HFFc6 (cell line): ENCODE measurements at places on chromosomes 16 and 17. TPM values are rescaled to one million over a fixed set of nuclear protein-coding genes. Genes with fewer than 3 reads are reported as not detected.

The SLFN14 gene
- total RNA-seq: not detected in 3 replicates

DNA sequence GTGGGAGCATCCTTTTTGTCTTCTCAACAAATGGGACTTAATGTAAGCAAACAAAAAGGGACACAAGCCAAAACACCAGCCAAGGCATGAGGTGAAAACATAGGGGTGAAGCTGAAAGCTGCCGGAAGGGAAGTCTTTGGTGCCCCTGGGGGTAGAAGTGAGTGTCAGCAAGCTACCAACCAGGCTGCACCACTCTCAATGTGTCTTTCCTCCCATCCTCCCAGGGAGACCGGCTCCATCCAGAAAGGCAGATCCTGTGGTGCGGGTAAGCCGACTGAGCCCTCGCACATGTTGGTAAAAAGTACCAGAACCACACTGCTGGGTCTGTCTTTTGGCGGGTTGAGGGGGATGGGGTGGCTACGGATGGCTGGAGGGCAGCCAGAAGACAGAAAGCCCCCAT, 52.0 kb upstream of the SREBF1 start:
- no peak for DNase-seq

DNA sequence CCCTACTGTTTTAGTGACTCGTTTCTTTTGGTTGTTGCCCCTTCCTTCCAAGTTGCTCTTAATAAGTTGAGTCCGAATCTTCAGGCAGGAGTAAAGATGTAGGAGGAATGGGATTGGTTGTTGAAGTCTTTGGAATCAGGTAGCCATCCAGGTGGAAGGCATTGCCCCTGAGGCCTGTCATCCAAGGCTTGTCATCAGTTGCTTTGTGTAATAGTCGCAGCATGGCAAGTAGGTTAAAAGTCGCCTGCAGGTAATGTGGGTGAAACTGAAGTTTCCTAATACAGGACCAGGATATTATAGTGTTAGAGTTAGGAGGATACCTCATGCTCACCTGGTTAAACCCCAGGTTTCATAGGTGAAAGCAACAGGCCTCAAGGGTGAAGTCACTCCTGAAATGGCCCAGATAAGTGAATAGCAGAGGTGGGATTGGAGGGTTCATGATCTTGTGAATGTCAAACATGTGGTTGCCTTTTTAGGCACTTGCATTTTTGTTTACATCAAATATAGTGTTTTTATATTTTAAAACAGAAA, 934 bp downstream of the PCTP start:
- DNase-seq: no peak

GRCh38 chr17:12078791-12079190, 58.1 kb downstream of the MAP2K4 start:
- DNase-seq: peak; percentile 64

DNA sequence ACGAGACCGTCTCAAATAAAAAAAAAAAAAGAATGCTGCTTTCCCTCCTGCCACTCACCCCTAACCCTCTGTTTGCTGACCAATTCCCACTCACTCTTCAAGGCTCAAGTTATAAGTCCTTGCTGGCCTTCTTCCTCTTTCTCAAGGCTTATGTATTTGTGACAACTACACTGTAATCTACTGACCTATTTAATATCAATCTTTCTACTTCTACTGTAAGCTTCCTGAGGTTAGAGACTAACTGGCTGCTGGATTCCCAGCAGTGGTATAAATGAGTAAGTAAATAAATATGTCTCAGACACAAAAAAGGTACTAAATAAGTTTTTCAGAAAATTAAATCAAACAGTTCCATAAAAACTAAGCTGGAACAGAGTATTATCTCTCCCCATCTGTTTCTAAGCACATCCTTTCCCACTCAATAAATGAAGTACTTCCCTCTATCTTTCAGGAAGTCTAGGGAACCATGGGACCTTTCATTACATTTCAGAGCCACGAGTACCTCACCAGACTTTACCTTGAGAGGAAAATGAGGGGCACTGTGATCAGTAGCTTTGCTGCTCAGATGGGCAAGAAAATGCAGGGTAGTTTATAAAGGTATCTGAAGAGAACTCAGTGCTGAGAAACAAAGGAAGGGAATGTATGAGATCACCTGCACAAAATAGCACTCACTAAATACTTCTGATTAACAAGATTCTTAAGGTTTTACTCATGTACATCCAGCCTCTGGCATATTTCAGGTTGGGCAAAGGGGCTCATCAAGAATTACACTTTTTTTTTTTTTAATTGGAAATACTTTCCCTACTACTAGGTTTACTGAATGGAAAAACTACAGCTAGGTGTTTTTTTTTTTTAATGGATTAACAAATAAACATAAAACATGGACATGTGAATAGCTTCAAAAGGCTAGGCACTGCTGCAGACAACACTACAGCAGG, 10.8 kb downstream of the SSH2 start:
- DNase-seq: peak; percentile 24

The CDYL2 gene
- total RNA-seq: 14.0 to 22.5 TPM (median 15.1 TPM) in 3 replicates

GRCh38 chr17:82065193-82065637, 389 bp downstream of the DUS1L start:
- no peak for DNase-seq

- no peak for DNase-seq
Observed at GRCh38 chr17:67562005-67562404, 155.7 kb upstream of the NOL11 start.

The PIPOX gene
- total RNA-seq: 0.39 to 1.0 TPM (median 0.86 TPM) in 3 replicates

DNA sequence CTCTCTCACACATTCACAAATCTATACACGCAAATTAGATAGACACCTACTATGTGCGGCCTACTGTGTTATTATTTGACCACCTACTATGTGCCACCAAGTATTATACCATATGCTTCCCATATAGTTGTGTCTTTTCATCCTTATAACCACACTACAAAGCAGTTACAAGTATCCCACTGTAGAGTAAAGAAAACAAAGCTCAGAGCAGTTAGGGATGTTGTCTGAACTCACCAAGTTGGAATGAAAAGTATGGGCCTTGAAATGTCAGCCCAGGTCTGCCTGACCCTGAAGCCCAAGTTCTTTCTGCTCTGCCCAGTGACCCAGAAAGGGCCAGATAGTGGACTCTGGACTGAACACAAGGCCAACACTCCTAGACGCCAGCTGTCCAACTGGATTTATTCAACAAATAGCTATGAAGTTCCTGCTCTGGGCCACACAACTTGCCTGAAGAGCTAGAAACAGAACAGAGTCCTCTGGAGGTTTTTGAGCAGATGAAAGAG, 8.5 kb downstream of the KRT37 start:
- DNase-seq: peak; percentile 62

DNA sequence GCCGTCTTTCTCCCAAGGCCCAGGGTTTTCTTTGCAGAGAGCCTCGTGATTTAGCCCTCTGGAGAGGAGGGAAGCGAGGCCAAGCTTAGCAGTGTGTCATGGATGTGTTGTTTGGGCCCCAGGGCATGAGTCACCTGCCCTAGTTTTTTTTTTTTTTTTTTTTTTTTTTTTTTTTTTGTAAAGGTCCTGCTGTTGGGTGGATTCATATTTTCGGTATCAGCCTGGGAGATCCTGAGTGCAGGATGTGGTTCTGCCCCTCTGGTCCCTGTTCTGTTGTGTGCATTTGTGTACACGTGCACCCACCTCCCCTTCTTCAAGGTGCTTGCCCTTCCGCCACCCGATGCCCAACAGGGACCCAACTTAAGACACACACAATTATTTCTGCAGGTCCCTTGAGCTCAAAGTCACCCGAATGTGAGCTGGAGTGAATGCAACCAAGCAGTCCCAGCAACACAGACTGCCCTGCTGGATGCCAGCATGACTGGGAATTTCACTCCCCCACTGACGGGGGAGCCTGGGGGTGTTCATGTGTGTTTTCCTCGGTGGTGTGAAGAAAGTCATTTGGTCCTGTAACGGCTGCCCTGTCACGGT, 265.8 kb upstream of the TNRC6C start:
- DNase-seq: peak; percentile 12

GRCh38 chr16:51526621-51527020, 375.6 kb upstream of the SALL1 start:
- DNase-seq: no peak

GRCh38 chr17:71764505-71764904, 356.3 kb upstream of the SOX9 start:
- DNase-seq: no peak

- DNase-seq: no peak
Observed at GRCh38 chr17:7704601-7705268, at the start of gene EFNB3. Gene EFNB3 (plus strand): TSS chr17:7705202. CDS start chr17:7705599, 397 bp downstream.

GRCh38 chr17:44086364-44087311, 16.1 kb downstream of the G6PC3 start:
- peak; percentile 94 for DNase-seq

GRCh38 chr17:19284005-19284959, 47.1 kb downstream of the EPN2 start:
- no peak for DNase-seq

The SEPTIN12 gene
- total RNA-seq: not detected in 2 replicates

The WFIKKN2 gene
- total RNA-seq: not detected in 3 replicates

GRCh38 chr17:8954339-8954738, 11.2 kb downstream of the PIK3R5 start:
- DNase-seq: no peak

The MAPT gene
- total RNA-seq: 0.13 to 0.57 TPM (median 0.43 TPM) in 3 replicates

GRCh38 chr17:9016941-9017552, 4.3 kb upstream of the NTN1 start:
- no peak for DNase-seq

The CD300H gene
- not detected in 3 replicates for total RNA-seq

The CCDC92B gene
- not detected in 3 replicates for total RNA-seq

GRCh38 chr16:73183611-73184092, 135.7 kb upstream of the ZFHX3 start:
- no peak for DNase-seq

DNA sequence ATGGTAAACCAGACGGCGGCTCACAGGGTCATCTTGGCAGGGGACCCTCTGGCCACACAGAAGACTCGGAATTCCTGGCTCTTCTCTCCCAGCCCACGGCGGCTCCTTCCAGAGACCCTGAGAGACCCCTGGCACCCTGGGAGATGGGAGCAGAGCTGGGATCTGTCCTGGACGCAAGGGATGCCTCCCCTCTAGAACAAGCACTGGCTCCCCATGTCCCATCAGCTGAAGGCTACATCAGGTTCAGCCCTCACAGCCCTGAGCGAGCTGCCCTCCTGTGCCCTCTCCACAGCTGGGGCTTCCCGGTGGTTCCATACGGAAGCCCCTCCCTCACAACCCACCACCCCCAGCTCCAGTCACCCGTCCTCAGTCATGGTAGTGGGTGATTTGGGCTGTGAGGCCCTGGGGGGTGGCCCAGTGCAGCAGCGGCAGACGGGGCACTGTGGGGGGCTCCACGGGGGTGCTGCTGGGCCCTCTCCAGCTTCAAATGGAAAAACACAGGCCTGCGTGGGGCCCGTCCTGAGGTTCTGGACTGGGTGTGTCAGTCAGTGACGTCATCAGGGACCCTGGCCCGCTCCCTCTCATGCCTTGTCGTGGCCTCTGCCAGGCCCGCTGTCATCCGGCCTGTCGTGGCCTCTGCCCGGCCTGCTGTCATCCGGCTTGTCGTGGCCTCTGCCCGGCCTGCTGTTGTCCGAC, 13.0 kb upstream of the CBFA2T3 start:
- no peak for DNase-seq

DNA sequence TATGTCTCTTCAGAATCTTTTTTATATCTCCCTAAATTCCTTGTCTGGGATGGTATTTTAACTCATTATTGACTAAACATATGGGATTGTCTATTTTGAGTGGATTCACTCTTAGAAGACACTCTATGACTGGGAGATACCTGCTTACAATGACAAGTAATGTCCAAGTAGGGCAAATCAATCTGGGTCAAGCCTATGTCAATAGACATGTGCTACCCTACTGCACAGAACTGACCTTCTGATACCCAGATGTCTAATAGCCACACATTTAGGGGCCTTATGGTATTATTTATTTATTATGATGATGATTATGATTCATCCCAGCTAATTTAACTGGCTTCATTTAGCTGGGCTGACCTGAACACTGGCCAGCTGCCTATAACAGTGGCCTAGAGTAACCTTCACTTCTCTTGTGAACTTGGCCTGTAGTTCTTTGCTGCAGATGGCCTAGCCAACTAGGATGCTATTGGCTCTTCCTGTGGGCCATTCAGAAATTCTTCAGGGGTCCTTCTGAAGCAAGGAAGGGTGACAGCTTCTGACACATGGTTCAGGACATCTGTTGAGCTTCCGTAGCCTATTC, 138.0 kb downstream of the ANKFN1 start:
- no peak for DNase-seq

DNA sequence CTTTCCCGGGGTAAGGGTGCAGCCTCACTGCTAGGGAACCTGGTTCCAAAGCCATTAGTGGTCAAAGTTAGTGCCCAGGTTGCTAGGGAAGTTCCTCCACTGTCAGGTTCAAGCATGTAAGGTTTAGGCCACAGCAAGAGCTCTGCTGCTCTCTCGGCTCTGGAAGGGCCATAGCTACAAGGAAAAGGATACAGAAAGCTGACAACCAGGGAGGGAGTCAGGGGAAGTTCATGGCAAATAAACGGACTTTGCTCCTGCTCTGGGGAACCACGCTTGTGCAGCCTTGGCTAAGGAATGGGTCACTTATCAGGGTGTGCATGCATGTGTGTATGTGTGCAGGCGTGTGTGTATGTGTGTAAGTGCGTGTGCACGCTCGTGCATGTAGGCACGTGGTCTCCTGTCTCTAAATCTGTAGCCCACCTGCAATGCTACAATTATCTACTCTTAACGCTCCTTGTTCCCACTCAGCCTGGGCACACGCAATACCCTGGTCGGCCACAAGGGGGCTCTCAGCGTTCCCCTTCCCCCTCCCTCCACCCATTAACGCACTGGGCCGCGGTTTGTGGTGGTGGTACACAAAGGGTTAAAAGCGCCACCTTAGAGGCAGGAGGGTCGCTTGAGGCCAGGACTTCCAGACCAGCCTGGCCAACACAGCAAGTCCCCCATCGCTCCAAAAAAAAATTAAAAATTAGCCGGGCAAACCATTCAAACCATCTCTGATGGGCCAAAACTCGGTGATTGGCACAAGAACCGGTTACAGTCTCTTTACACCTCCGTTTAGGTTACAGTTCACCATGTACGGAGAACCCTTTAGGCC, 48.4 kb upstream of the KDM8 start:
- DNase-seq: no peak

DNA sequence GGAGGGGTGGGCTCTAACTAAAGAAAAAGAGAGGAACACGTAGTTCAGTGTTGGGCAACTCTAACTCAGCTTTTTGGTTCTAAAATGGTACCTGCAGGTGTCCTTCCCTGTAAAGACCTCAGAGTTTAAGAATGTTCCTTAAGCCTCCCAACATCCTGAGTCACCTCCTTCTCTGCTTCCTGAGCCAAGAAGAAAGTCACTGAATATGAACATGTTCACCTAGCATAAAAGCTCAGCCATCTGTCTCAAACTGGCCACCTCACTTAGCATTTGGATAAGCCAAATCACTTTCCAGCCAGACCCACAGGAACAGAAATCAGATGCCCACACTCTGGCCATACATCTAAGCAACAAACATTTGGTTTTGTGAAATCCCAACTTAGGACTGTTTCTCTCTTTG, 3.7 kb downstream of the TMEM98 start:
- DNase-seq: no peak
